Pulmonary artery endothelial cell (primary cell): ENCODE measurements at places on chromosomes 16 and 17.

GRCh38 chr17:31068291-31068690 is 26.5 kb upstream of the NF1 start:
- no peak for DNase-seq

DNA sequence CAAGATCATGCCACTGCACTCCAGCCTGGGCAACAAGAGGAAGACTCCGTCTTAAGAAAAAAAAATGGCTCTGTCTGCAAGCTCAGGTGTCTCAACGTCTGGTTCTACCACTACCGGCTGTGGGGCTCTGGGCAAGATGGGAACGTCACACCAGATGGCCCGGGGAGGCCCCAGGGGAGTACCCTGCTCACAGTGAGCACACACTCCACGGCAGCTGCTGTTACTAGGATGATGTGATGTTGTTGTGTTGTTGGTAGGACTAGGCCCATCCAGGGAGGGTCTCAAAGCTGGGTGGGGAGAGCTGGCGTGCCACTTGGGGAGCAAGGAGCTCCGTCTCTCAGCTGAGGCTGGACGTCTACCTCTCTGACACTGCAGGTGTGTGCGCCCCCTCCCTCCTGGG is 9.4 kb upstream of the NPTX1 start:
- DNase-seq, result no peak

- no peak for DNase-seq
Measured at GRCh38 chr17:49787884-49788477, 500 bp upstream of the KAT7 start.

- no peak for DNase-seq
Measured at GRCh38 chr17:1643999-1644492, 1.5 kb downstream of the SCARF1 start.

DNA sequence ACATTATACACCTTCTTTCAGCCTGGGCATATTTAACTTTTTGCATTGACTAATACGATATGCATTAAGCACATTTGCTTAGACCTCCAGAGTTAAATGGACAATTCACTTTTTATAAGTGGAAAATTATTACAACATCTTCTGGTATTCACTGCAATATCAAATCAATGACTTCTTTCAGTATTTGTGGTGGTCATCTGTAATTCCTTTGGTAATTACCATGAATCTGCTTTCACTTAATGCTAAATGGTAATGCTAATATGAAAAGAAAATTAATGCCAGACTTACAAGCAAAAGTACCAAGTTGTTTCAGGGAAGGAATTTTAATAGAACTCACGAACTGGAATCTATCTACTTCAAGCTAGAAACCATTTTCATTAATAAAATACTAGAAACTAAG is 6.4 kb downstream of the GPATCH8 start:
- DNase-seq, result no peak

DNA sequence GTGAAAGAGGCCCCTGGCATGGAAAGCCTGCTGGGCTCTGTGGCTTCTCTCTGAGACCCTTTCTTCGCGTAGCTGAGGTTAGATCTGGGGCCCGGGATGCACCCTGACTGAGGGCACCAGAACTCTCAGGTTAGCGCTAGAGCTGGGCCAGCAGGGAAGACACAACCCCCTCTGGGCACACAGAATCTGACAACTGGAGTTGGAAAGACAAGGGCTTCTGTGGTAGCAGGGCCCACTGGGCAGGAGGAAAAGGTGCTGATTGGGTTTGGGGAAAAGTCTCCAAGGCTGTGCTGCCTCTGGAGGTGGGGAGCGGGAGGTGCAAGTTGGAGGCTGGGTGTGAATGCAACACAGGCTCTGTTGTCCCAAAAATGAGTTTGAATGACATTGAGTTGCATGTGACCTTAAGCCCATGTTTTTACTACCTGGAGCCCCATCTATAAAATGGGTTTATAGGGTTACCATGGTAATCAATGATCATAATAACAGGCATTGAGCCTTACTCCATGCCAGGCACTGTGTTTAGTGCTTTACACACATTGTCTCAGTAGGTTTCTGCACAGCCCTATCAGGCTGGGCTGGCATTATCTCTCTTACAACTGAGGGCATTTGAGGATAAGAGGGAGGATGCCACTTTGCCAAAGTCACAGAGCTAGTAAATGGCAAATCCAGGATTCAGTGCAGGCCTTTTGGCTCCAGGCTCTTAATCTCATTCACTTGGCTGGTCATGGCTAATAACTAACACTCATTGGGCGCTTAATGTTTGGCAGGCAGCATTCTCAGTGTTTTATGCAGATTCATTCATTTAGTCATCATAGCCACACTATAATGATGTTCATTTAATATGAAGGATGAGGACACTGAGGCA is 9.5 kb upstream of the IGFBP4 start:
- no peak for DNase-seq

DNA sequence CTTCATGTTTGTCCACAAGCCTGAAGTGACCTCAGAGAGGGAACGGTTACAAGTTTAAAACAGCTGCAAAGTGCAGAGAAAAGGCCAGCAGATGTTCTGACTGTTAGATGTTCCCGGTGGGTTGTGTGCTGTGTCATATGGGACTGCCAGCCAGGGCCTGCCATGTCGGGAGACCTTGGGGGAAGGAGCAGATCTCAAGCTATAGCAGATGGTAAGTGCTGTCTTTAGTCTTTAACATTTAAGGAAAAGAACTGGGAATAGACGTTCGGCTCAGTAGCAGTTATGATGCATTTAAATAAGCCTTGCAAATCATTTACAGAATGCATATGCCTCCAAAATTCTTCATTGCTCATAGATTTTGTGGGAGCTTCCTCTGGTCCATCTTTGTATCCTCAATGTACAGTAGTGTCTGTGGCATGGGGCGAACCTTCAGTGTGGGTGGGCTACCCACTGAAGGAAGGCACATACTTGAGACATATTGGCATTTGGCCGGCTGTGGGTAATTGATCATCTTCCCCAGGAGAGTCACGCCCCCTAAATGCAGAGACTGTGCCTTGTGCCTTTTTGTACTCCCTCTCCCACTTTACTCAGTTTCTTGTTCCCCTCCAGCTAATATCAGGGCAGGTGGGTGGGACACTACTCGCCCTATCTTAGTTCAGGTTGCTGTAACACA is 131.9 kb downstream of the NPIPB5 start:
- DNase-seq, result no peak

- DNase-seq, result no peak
Measured at GRCh38 chr17:67427424-67427823, 50.3 kb downstream of the PITPNC1 start.

DNA sequence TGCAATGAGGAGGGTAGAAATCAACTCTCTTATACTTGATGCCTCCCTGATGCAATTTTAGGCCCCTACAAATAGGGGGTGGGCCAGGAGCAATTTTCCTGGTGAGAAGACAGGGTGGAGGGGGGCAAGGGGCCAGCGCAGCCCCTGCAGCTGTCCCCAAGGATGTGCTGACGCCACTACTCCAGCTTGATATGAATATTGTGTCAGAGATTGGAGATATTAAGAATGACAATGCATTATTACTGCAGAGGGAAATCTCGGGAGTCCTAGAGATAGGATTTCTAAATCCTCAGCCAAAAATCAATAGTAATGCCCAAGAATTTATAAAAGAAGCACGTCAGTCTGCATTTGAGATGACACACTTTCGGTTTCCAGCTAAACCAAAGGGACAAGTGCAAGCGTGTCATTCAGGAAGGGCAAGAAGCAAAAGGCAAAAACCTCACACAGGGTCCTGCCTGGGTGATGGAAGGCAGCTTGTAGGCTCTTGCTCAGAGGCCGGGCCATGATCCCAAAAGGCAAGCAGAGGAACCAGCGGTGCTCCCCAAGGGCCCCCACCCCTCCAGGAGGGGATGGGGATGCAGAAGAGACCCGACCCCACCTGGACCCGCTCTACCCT is 178.8 kb downstream of the C16orf78 start:
- no peak for DNase-seq
